ENCODE measurements at places on chromosomes 1 and 21.

DNA sequence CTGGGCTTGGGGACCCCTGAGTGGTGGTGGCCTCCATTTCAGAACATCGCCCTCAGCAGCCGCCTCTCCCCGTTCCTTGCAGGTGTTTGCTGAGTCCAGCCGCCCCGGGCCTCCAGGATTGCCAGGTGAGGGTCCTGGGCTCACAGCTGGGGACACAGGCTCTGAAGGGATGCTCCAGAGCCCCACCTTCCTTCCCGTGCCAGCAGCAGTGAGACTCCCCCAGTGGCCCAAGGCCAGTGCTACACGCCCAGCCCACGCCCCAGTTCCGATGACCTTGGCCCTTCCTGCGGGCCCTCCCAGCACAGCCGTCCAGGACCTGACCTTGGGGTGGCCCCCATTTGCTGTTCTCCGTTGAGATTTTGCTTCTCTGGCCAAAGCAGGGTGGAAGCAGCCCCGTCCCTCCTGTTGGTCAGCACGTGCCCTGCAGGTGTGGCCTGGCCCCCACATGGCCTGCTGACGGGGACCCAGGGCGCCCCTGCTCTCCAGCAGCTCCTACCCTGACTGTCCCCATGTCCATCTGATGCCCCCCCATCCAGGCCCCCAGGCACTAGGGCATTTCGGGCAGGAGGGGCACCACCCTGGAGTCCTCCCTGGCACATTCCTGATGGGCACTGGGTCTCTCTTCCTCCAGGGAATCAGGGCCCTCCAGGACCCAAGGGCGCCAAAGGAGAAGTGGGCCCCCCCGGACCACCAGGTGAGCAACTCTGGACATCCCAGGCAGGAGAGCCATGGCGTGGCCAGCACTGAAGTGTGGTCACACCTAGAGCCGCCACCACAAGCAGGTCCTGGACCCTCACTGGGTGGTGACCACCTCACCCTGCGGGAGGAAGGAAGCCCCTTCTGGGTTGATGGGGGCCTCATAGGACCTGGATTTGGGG lies 45.0 kb downstream of the SLC19A1 start:
- no peak for DNase-seq

GRCh38 chr1:86104606-86105532 lies 51.7 kb downstream of the COL24A1 start:
- no peak for DNase-seq

GRCh38 chr1:75731881-75732280 lies 7.4 kb downstream of the ACADM start:
- no peak for DNase-seq

GRCh38 chr1:190373705-190374336 lies 103.8 kb downstream of the BRINP3 start:
- DNase-seq, result peak; percentile 57

- no peak for DNase-seq
These were observed 104.0 kb downstream of the GDAP2 start for GRCh38 chr1:117825414-117825813.

- no peak for DNase-seq
These were observed 84.8 kb upstream of the ZNF648 start for GRCh38 chr1:182146286-182146685.

DNA sequence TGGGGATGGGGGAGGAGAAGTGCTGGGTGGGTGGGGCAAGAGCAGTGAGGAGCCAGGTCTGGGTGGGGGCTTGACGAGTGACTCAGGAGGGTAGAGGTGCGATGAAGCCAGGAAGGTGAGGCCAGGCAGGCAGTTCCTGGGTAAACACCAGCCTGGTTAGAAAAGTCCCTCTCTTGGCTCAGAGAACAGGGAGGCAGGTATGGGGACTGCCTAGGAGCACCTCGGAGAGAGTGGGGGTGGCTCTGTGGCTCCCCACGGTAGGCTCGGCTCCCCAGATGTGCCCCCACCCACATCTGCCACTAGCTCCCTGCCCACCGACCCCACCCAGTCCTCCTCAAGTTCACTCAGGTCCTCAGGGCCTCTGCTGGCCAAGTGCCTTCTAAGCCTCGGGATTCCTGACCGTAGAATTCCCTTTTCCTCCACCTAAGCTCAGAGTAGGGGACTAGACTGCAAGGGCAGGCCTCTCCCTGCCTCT lies 1.2 kb downstream of the HSPG2 start:
- no peak for DNase-seq

DNA sequence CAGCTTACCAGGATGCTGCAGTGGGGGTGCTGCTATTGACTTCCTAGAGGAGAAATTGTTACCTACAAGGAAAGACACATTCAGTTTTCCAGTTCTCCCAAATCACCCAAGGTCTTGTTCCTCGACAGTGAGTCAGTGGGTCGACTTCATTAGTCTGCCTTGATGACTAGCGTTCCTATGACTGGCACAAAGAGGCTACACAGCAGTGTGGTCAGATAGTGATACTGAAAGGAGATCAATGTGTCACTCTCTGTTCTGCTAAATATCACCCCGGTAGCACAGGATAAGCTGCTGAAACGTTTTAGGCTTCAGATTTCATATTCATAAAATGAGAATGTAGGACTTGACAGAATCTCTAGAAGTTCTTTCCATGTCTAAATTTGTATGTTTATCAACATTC lies 357.4 kb downstream of the LMX1A start:
- no peak for DNase-seq

DNA sequence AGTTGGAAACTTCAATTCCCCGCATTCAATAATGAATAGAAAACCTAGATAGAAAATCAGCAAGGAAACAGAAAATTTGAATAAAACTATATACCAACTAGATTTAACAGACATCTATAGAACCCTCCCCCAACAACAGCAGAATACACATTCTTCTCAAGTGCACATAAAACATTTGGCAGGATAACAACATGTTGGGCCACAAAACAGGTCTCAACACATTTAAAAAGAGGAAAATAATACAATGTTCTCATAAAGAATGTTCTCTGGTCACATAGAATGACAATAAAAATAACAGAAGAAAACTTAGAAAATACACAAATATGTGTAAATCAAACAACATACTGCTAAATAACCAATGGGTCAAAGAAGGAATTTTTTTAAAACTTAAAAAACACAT lies 24.9 kb downstream of the ITGB3BP start:
- DNase-seq, result no peak

DNA sequence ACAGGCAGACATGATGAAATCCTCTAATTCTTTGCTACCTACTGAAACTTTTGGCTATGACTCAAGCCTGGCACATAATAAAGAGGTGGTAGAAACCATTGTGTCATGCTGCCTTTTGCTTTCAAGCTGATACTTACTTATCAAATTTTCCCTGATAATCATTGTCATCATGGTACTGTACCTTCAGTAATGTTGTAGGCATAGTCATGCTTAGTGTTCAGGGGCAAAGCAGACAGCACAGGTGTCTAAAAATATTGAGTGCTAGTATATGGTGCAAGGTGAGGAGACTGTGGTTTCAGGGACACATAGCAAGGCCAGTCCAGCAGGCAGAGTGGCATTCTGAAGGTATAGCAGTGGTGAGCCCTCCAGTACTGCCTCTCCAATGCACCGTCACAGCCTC lies 226.9 kb upstream of the DEPDC1 start:
- DNase-seq, result no peak

DNA sequence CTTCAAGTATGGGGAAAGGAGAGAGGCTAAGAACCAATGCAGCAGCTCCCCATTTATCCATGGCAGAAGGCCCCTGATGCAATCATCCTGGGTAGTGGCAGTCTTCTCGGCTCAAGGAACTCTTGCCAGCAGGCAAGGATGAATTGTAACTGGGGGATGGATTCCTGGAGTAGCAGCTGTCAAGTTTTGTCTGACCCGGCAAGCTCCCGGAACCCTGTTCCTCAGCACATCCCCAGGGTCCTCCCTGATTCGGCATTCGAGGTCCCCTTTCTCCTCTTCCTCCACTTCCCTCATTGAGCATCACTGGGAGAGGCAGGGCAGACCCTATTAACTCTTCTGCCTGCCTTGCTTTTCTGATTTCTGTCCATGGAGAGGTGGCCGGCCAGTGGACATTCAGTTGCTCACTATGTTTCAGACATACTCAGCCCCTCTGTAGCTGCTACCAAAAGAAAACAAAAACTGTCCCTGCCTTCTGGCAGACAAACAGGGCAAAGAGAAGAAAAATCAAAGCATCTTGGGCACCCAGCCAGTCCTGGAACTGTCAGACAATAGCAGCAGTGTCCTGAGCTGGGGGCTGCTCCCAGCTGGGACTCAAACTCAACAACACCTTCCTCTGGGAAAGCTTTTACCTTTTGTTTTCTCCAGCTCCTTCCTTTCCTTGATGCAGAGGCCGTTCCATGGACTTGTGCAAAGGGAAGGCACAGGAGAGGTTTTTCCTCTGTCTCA lies 5.6 kb upstream of the PTCH2 start:
- DNase-seq, result no peak

DNA sequence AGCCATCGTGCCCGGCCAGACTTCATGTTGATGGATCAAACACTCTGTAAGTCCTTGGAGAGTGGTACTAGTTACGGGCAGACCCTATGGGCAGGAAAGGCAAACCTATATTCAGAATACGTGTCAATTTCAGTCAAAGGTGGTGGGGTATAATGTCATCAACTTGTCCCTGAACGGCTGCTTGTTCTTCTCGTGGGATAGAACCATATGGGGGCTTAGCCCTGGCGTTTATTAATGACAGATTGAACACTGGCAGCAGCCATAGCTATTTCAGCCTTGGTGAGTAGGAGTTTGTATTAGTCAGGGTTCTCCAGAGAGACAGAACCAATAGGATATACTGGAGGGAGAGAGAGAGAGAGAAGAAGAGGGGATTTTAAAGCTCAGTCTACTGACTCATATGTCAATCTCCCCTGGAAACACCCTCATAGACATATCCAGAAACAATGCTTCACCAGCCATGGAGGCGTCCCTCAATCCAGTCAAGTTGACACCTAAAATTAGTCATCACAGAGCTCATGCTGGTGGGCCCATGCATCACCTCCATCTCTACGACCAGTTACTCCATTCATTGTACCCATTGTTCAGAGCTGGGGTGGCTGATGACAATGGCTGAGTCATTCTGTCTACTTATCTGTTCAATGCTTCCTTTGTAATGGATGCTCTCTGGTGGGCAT lies 16.1 kb upstream of the AQP10 start:
- no peak for DNase-seq

- DNase-seq, result peak; percentile 42
These were observed 719 bp downstream of the EYA3 start for GRCh38 chr1:28087614-28088167.

- DNase-seq, result no peak
These were observed 18.8 kb downstream of the ODF2L start for GRCh38 chr1:86377341-86377740.

DNA sequence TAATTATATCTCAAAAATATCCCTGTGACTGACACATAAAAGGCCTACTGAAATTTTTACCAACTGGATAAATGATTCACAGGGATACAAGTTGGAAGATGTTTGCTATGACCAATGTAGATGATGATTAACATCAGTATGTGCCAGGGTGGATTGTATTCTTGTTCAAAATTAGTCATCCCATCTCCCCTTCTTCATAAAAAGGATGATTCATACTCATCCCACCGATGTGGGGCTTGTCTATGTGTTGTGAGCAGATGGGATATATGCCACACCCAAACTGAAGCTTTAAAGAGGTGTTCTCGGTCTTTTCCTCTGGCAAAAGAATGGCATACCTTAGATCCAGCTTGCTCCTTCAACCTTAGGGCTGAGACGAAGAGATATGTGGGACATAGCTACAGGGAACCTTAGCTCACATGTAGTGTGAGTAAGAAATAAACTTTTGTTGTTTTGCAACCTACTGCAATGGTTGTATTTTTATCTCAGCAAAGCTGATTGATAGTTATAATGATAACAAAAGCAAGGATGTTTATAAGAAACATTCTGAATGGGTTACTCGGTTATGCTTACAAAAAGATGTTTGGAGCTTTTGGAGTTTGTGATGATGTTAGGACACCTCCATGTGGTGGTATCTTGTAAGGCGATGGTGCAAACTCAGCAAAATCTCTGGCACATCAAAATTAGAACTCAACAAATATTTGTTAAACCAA lies 29.4 kb downstream of the SPATA17 start:
- peak; percentile 73 for DNase-seq

GRCh38 chr1:22383526-22384294 lies 67.9 kb upstream of the ZBTB40 start:
- no peak for DNase-seq

GRCh38 chr21:45262616-45263015 lies 25.1 kb downstream of the POFUT2 start:
- DNase-seq, result no peak

DNA sequence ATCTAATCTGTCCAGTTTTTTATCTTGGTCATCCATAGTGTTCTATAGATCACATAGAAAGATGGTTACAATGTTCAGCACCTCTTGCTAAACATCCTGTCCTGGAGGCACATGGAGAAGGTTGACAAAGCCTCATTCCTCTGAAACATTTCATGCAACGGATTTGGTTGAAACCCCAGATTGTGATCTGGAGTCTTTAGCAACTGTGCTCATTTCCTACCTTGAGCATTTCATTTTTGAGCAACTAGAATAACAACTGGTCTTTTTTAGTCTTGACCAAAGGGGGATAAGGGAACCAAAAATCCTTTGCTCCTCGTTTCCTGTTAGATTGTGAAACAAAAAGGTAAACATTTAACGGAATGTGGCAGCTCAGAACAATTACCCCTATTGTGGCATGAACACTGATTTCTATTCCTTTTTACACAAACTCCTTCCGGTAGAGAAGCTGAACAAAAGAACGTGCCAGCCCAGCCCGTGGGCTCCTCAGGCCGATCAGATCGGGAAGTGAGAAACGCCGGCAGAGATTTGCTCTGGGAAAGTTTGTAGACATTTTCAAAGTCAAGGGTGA lies 94.7 kb upstream of the ERRFI1 start:
- DNase-seq, result peak; percentile 69
